ENCODE measurements at places on chromosomes 7 and 10. TPM values are rescaled to one million over a fixed set of nuclear protein-coding genes. Genes with fewer than 3 reads are reported as not detected.
A peak's percentile ranks its signal among the peaks of the same experiment; 100 is the strongest.

PTF1A gene
- not detected for total RNA-seq

FXYD4 gene
- not detected for total RNA-seq

- H3K36me3 ChIP-seq = no peaks in the 10 kb centered on the region
- H3K27me3 ChIP-seq = no peaks in the 10 kb centered on the region
- H3K4me3 ChIP-seq = no peak overlapping the region
- no peak overlapping the region for H3K27ac ChIP-seq
Observed at GRCh38 chr7:141978351-141978750, 4.8 kb upstream of the TAS2R38 start.

DNA sequence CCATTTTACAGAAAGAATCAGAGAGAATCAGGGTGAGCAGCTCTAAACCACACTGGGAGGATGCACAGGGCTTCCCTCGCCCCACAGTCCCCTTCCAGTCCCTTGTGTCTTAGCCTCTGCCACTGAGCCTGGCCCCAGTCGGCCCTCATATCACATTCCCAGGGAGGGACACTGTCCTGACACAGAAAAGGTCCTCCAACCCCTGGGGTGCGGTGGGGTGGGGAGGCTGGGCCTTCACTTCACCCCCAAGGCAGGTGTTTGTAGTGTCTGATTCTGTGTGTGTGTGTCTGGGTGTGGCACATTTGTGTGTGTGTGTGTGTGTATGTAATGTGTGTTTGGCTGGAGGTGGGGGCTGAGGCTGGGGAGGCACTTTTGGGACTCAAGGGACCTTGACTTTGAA, 1.8 kb upstream of the KCP start:
- no peak overlapping the region for H3K4me3 ChIP-seq
- H3K36me3 ChIP-seq = no peaks in the 10 kb centered on the region
- H3K4me1 ChIP-seq = peaks cover 4% of the 10 kb centered on the region
- H3K27me3 ChIP-seq = peaks cover 59% of the 10 kb centered on the region
- H3K27ac ChIP-seq = no peak overlapping the region

- H3K27ac ChIP-seq = no peak overlapping the region
- no peaks in the 10 kb centered on the region for H3K4me1 ChIP-seq
- DNase-seq = peak; percentile 6
- H3K36me3 ChIP-seq = no peaks in the 10 kb centered on the region
- no peaks in the 10 kb centered on the region for H3K27me3 ChIP-seq
Observed at GRCh38 chr10:86295351-86295750, 71.2 kb downstream of the GRID1 start.

- no peaks in the 10 kb centered on the region for H3K36me3 ChIP-seq
- peaks cover 5% of the 10 kb centered on the region for H3K4me1 ChIP-seq
- H3K27ac ChIP-seq = no peak overlapping the region
- peaks cover 54% of the 10 kb centered on the region for H3K27me3 ChIP-seq
- DNase-seq = no peak
Observed at GRCh38 chr7:128174386-128174785, 66.7 kb upstream of the LEP start.

CNNM1 gene
- total RNA-seq = 0.08 TPM

PHTF2 gene
- total RNA-seq = 71.7 TPM

SFRP5 gene
- not detected for total RNA-seq

- DNase-seq = no peak
- H3K4me1 ChIP-seq = peaks cover 13% of the 10 kb centered on the region
- no peaks in the 10 kb centered on the region for H3K27me3 ChIP-seq
- H3K27ac ChIP-seq = no peak overlapping the region
- no peak overlapping the region for H3K4me3 ChIP-seq
Observed at GRCh38 chr10:983401-983800, 4.8 kb upstream of the GTPBP4 start.

- H3K36me3 ChIP-seq = no peaks in the 10 kb centered on the region
- no peak overlapping the region for H3K27ac ChIP-seq
- no peaks in the 10 kb centered on the region for H3K4me1 ChIP-seq
- no peak for DNase-seq
Observed at GRCh38 chr7:128902761-128903585, 7.5 kb downstream of the KCP start.

GOLGA7B gene
- total RNA-seq = 10.5 TPM

DNA sequence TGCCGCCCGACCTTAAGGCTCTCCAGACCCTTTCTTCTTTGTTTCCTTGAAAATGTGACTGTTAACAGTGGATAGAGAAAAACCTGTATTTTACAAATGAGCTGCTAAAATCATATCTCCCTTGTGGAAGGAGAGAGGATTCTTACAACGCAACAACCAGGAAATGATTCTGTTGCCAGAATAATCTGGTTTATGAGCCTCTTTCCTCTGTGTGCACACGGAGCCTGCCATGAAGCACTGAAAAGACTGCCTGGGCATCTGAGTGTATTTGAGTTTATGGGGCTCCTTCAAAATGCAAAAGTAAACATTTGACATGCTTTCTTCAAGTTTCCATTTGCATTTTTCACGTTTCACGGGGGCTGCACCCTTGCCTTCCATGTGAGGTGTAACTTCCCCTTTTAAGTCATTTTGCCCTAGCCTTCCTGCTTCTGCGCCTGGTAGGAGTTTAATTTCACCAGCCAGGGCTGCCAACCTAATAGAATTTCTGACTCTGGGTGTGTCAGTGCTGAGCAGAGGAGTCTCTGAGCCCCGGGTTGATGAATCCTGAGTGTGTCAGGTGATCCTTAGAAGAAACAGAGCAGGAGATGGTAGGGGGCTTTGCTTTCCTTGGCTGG, 101.2 kb downstream of the GRB10 start:
- no peaks in the 10 kb centered on the region for H3K36me3 ChIP-seq
- H3K4me3 ChIP-seq = no peak overlapping the region
- no peaks in the 10 kb centered on the region for H3K27me3 ChIP-seq

DNA sequence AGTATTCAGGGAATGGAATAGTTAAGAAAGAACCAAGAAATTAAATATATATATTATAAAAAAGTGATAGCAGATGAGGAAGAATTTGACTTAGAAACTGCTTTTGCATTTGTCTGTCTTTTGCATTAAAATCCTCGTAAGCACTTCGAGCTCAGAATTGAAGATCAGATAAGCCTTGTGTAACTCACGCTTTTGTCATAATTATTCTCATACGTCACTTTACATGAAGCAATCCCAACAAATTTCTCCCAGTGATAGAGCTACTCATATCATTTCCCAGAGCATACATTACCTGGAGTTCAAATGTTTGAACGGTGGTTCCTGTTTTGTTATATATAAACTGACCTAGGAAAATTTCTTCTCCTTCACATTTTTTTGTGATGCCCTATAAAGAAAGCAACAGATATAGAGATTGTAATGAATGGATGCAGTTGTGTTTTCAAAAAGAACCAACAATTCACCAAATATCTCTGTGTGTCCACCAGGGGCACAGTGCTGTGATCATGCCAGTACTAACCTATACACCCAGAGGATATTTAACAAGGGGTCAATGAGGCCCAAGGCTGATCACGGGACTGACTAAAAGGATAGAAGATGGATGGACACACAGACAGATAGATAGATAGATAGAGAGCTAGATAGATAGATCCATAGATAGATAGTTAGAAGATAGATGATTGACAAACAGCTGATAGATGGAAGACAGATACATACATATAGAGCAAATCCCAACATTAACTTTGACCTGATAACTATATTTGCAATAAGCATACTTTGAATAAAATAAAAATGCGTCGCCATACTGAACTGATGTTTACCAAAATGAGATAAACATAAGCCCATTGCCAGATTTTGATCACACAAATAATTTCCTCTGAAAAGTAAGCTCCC, 9.3 kb upstream of the HUS1 start:
- peaks cover 20% of the 10 kb centered on the region for H3K4me1 ChIP-seq
- DNase-seq = no peak

DNA sequence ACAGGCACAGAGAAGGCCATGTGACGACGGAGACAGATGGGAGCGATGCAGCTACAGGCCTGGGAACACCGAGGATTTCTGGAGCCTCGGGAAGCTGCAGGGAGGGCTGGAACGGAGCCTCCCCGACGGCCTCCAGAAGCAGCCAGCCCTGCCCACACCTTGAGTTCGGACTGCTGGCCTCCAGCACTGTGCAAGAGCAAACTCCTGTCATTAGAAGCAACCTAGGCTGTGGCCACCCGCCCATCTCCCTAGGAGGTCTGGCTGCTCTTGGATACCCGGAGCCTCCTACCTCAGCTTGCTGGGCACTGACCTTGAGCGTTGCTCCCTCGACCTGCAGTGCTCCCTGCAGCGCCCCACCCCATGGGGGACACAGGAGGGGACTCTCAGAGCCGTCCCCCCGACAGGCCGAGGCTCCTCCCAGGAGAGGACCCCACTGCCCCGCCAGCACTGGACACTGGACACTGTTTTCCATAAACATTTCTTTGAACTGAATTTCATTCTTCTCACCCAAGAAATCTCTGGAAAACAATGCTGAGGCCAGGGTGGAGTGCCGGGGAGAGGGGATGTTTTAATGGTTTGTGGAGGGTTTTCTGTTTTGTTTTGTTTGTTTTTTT, 22.5 kb upstream of the TNRC18 start:
- no peak for DNase-seq
- no peak overlapping the region for H3K27ac ChIP-seq
- H3K4me3 ChIP-seq = no peak overlapping the region
- no peaks in the 10 kb centered on the region for H3K4me1 ChIP-seq
- H3K27me3 ChIP-seq = no peaks in the 10 kb centered on the region

- H3K4me3 ChIP-seq = no peak overlapping the region
- DNase-seq = no peak
- H3K4me1 ChIP-seq = no peaks in the 10 kb centered on the region
- H3K27me3 ChIP-seq = no peaks in the 10 kb centered on the region
- H3K36me3 ChIP-seq = no peaks in the 10 kb centered on the region
Observed at GRCh38 chr10:4332764-4333458, 493.1 kb upstream of the AKR1E2 start.

DNA sequence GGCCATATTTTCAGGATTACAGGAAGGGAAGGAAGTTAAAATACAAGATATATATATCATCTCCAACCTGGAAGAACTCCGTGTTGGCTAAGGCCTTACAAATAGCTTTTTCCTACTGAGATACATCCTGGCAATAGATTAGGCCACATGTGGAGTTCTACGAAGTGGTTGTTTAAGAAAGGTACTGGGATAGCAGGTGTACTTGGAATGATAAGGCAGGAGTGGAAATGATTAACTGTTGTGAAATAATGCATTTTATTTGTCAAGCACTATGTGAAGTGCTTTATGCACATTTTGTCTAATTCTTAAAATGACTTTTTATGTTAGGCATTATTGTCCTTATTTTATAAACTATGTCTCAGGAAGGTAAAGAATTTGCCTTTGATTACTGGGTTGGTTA, 18.9 kb upstream of the SMIM30 start:
- no peak overlapping the region for H3K27ac ChIP-seq
- no peaks in the 10 kb centered on the region for H3K4me1 ChIP-seq
- no peaks in the 10 kb centered on the region for H3K27me3 ChIP-seq
- DNase-seq = no peak
- no peak overlapping the region for H3K4me3 ChIP-seq
- H3K36me3 ChIP-seq = no peaks in the 10 kb centered on the region

All from activated CD4-positive, alpha-beta memory T cell treated with anti-CD3 and anti-CD28 coated beads, Interleukin-2, amount 10 ng/mL, durations not matched to agents 7 days and 5 days (primary cell).